GM23338 (cell line): ENCODE measurements at places on chromosomes 16 and 17.

- DNase-seq = no peak
These were observed 13.9 kb upstream of the HELZ start for GRCh38 chr17:67258821-67259468.

- DNase-seq = no peak
These were observed 101.0 kb downstream of the SYCE1L start for GRCh38 chr16:77300256-77300655.

- DNase-seq = no peak
These were observed 569 bp downstream of the PRSS21 start for GRCh38 chr16:2817340-2818271.

DNA sequence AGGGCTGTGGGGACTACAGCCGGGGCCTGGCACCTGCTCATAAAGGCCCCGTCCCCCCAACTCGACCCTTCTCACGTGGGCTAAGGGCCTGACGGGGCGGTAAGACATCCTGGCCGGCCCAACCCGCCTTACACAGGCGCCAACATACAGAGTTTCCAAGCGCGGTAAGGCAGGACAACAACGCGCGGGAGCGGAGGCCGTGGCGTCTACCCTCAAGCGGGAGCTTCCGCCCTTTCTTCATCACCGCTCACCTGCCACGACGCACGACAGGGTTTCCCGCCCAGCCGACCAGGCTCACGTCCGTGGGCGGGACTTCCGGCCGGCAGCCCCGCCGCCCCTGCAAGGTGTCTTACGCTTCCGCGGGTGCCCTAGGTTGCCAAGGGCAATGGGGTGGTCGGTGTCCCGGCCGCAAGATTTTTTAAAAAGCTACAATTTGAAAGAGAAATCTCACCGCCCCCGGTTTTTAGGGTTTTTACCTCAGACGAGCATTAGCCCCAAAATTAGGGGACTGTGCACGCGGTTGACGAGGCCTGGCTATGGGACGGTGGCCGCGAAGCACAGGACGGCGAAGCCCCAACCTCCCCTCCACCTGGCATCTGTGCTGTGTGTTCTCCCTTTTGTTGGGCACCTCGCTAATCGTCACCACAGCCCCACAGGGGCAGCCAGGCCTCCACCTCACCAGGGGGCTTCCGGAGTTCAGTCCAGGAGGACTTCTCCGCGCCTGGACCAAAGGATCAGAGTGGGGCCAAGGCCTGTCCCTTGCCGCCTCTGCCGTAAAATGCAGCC lies at the start of gene TERB1:
Gene TERB1, minus strand, starts transcription at position 265 of the 786 bp plus-strand sequence. CDS start 4,786 bp downstream, outside the sequence.
- DNase-seq = peak; percentile 68

- peak; percentile 98 for DNase-seq
These were observed at the start of gene PPL for GRCh38 chr16:4936991-4937781. Gene PPL (minus strand): TSS chr16:4937148. CDS start chr16:4937045, 103 bp downstream.

DNA sequence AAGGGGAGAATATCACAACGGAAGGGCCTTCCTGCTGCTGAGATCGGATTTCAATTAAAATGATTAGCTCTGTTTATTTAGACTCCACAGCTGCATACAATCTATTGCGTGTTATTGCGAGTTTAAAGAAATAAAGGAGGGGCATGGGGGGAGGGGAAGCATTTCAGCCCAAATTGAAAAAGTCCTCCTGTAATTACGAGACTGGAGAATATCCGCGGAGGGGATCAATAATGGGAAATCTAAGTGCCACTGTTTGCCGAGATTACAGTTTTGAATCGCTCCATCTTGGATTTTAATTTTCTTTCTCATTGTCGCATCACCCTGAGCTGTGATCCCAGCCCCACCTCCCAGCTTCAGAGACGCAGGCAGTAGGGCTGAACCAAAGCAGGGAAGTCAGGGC lies 15.7 kb upstream of the RPL38 start:
- no peak for DNase-seq

- DNase-seq = peak; percentile 30
These were observed 11.2 kb downstream of the ZNF771 start for GRCh38 chr16:30418350-30419181.

DNA sequence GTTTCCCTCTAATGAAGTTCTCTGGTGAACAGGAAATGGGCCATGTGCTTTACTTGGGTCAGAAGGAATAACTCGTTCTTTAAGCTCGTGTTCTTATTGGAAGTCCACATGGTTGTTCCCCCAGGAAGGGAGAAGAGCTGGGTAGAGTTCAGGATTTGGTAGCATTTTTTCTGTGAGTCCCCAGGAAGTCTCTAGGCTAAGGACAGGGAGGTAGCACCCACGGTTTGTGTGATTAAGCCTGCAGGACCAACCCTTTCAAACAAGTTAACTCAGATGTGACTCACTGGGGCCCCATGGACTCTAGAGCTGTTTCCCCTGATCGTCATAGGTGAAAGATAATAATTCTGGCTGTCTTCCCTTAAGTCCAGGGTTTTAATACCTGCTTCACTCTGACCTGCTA lies 16.4 kb downstream of the SAP30BP start:
- DNase-seq = no peak

GRCh38 chr16:57540387-57540786 lies 2.1 kb upstream of the ADGRG5 start:
- no peak for DNase-seq

DNA sequence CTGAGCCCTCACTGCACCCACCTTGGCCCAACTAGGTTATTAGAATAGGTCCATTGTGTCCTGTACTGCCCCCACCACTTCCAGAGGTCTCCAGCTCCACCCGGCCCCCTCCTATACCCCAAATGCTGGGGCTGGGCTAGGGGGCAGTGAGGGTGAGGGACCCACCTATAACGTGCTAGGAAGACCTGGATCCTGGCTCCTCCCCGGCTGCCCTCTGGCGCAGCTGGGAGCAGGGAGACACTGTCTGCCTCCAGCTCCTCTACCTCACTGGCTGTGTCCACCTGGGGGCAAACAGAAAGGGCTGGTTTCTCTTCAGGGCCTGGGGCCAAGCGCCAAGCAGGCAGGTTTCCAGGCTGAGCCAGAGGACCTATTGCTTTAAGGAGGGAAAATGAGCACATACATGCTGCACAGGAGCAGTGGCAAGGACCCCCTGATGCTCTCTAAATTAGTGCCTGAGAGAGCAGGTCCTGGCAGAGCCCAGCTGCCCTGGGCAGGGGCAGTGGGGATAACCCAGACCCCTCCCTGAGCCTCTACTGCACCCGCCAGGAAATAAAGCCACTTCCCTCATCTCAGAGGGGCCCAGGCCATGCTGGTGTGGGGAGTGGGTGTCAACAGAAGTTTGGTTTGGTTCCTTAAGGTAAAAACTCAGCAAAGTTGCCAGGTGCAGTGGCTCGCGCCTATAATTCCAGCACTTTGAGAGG lies 12.2 kb downstream of the TSPOAP1 start:
- DNase-seq = no peak

DNA sequence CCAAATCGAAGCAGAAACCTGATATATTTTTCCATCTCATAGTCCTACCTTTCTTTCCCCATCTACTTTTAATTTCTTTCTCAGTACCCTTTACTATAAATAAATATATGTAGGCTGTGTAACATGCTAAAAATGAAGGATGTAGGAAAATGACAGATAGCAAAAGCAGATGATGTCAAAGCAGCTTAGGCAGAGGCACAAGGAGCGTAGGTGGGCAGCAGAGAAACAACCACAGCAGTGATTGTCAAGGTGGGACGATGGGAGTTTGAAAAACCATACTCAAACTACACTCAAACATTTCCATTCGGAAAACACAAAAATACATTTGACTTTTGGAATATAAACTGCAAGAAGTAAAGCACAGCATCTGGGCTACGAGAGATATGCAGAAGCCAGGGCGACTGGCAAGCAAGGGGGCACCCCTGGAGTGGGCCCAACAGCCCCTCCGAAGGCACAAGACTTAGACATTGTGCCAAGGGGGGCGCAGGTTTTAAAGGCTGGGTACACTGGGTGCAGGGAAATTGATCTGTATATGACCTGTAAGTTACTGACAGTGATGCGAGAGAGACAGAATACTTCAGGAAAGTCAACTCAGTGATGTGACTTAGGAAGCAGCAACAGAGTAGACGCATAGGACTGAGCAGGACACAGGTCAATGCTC lies 31.1 kb downstream of the SNN start:
- DNase-seq = no peak

DNA sequence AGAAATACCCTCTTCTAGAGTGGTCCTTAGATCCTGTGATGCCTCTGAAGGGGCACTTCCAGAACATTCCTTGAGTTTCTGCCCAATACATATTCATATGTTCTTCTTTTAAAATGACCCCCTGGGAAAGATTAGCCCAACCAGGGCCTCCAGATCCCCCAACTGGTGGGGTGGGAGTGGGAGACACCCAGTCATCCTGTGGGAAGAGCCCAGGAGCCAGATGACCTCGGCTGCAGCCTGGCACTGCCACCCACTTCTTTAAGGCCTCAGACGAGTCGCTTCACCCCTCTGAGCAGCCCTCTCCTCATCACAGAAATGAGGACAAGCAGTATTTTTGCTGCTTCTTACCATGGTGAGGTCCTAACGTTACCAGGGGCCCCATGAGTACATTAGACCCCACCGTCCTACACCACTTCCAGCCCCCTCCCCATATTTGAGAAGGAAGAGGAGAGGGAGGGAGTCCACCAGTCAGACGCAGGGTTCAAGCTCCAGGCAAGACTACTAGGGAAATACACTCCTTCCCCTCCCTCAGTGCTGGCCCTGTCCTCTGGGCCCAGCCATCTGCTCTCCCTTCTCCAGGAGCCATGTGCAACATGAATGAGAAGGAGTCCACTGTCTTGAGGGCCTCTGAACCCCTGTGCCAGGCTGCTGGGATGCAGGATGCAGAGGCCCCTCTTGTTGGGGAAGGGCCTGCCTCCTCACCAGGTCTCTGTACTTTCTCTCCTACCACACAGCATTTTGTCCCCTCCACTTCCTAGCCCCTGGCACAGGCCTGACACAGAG lies 11.8 kb downstream of the MPO start:
- DNase-seq = no peak

GRCh38 chr17:42514279-42514678 lies 21.8 kb upstream of the NAGLU start:
- DNase-seq = no peak

DNA sequence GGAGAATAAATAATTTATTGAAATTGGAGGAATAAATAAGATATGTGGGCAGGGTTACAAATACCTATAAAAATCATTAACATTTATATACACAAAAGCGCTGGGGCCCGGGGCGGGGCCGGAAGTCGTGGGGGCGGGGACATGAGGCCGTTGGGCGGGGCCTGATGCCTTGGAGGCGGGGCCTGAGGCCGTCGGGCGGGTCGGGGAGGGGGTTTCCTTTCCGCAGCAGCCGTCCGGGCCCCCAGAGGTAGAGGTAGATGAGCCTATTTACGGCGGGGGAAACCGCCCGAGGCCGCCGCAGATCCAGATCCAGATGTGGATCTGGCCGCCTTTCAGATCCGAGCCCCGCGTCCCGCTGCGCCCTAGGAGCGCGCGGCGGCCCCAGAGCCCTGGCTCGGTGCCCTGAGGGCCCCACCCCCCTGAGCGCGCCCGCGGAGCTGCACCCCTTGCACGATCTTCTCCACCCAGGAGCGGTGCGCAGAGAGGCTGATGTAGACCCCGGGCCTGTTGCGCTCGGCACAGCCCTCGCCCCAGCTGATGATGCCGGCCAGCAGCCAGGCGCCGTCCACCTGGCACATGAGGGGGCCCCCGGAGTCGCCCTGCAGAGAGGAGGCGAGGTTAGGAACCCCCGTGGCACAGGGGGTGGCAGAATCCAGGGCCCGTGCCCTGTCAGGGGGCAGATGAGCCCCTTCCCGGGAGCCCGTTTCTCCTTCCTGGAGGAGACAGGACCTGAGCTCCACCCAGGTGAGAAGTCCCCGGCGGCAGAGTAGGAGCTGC lies 5.1 kb downstream of the PRSS22 start:
- no peak for DNase-seq

DNA sequence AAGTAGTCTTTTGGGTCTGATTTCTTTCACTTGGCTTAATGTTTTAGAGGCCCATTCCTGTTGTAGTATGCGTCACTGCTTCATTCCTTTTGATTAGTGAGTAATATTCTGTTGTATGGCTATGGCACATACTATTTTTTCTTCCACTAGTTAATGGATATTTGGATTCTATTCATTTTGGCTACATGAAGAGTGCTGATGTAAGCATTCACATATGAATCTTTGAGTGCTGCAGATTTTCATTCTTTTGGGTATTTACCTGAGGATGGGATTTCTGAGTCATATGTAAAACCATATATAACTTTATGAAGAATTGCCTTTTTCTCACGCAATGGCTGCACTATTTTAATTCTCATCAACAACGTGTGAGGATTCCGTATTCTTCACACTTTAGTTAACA lies 113.6 kb downstream of the AHSP start:
- DNase-seq = no peak

DNA sequence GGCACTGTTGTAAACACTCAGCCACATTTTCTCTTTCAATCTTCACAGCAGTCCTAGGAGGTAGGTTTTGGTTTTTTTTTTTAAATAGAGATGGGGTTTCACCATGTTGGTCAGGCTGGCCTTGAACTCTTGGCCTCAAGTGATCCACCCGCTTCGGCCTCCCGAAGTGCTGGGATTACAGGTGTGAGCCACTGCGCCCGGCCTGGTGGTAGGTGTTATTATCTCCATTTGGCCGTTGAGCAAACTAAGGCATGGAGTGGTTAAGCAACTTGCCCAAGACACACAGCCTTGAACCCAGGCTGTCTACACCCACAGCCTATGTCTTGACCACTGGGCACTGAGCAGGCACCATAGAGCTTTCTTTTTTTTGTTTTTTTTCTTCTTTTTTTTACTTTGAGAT lies 8.6 kb downstream of the SGCA start:
- no peak for DNase-seq

DNA sequence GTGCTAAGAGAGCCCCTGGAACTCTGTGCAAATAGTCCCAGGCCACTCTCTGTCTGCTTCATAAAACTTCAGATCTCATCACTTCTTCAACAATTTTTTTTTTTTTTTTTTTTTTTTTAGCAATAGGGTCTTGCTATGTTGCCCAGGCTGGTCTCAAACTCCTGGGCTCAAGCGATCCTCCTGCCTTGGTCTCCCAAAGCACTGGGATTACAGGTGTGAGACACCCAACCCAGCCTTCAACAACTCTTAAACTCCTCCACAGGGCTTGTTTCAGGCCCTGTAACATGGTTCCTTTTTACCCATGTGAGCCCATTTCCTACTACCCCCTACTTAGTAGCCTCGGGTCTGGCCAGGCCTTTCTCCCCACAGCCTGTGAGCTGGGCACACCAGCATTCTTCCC lies 39.3 kb upstream of the ICAM2 start:
- no peak for DNase-seq

DNA sequence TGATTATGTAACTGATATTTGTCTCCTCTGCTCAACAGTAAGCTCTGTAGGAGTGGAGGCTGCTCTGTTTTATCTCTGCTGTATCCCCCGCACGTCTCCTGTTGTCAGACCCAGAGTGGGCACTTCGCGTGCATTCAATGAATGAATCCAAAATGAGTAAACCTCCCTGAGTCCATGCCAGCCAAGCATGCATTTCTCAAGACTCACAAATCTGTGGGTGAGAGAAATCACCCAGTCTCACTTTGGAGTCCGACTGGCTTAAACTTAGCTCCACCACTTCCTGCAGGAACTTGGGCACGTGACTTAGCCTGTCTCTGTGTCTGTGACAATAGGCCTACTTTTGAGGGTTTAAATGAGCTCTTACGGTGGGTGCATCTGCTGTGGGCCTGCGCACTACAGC lies 3.7 kb downstream of the PNPO start:
- DNase-seq = no peak
